ENCODE measurements at places on chromosomes 6 and 20. TPM values are rescaled to one million over a fixed set of nuclear protein-coding genes. Genes with fewer than 3 reads are reported as not detected.

HCK gene
- not detected for total RNA-seq

WFDC9 gene
- not detected for total RNA-seq

BTNL2 gene
- not detected for total RNA-seq

CTAGE9 gene
- not detected for total RNA-seq

LTB gene
- total RNA-seq = not detected

PCK1 gene
- not detected for total RNA-seq

TULP1 gene
- not detected for total RNA-seq

LY6G5C gene
- not detected for total RNA-seq

TRIM10 gene
- total RNA-seq = not detected

HLA-DPA1 gene
- 0.33 TPM for total RNA-seq

XKR7 gene
- total RNA-seq = not detected

SLC22A2 gene
- not detected for total RNA-seq

BHLHE23 gene
- not detected for total RNA-seq

DNA sequence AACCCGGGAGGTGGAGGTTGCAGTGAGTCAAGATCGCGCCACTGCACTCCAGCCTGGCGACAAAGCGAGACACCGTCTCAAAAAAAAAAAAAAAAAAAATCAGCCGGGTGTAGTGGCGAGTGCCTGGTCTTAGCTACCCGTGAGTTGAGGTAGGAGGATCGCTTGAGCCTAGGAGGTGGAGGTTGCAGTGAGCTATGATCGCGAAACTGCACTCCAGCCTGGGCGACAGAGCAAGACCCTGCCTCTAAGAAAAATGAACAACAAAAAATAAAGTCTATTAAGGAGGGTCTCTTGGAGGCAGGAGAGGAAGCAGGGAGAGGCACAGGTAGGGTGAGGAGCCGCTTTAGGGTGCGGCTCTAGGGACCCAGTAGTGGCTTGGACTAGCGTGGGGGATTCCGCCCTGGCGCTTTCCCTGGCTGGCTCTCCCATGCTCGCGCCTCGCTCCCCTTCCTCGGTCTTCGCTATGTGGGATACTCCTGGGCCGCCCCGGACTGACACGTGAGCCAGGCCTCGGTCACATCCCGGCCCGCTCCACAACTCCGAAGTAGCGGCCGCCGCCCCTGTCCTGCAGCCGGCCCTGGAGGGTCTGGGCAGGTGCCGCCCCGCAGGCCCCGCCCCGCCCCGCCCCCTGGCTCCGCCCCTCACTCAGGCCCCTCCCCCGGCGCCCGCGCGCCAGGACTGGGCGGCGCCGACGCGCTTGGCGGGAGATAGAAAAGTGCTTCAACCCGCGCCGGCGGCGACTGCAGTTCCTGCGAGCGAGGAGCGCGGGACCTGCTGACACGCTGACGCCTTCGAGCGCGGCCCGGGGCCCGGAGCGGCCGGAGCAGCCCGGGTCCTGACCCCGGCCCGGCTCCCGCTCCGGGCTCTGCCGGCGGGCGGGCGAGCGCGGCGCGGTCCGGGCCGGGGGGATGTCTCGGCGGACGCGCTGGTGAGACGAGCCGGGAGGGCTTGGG, at the start of gene MYBL2:
MYBL2 (plus strand) TSS at position 739 of the 953 bp plus-strand sequence; CDS start at position 909, 170 bp downstream.
- peak; percentile 56 for DNase-seq

- no peak for DNase-seq
Measured at GRCh38 chr6:169115632-169116031, 138.0 kb downstream of the THBS2 start.

DNA sequence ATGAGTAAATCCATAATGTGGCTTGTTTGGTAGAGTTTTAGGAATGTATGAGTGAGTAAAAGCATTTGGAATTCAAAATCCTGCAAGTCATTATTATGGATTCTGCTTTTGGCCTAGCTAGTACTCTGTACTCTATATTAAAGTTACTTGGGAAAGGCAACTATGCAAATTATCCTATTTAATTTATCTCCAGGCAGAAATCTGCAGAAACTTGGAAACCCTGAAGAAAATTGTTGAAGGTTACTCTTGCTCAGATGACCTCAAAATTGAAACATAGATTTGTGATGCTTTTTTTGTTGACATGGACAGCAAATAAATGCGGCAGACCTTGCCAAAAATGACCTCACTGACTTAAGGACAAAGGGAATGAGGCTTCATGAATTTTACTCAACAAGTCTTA, 477.1 kb upstream of the EYS start:
- DNase-seq = no peak

DNA sequence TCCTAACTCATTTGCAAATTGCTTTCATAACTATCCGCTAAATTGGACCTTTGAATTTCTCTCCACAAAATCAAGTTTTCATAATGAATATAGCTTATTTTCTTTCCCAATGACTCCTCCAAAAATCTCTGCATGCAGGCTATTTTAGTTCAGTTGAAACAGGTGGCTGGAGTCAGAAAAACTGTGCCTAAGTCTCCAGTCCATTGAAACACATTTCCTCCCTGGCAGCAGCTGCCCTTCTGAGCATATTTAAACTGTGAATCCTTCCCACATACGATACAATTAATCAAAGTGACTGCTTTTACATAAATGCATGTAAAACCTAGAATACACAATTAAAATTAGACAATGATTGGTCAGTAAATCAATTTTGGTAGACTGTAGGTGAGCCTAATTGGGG, 344.6 kb upstream of the MARCKS start:
- DNase-seq = no peak

GRCh38 chr6:64335195-64335594, 699.6 kb downstream of the PHF3 start:
- no peak for DNase-seq

DNA sequence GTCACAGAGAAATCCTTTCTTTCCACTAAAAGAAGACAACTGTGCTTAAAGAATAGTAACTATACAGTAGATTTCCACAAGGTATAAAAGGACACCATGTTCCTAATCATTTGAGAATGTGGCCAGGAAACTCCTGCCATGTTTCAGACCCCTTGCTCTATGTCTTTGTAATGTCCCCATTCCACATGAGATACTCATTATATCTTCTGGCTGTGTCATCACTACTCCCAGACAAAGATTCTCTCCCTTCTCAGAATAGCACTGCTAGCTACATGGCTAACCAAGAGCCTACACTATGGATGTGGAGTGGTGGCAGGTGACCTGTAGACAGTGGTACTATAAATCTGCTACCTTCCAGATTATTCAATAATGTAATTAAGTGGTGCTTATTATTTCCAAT, 218.1 kb upstream of the MCHR2 start:
- DNase-seq = no peak

- DNase-seq = peak; percentile 78
Measured at GRCh38 chr6:99016355-99016754, 68.6 kb upstream of the FBXL4 start.

- DNase-seq = no peak
Measured at GRCh38 chr6:149170564-149171452, 146.7 kb upstream of the TAB2 start.

- peak; percentile 68 for DNase-seq
Measured at GRCh38 chr6:87702589-87702945, 534 bp upstream of the AKIRIN2 start.

GRCh38 chr20:10662151-10662550, 11.6 kb downstream of the JAG1 start:
- DNase-seq = no peak

DNA sequence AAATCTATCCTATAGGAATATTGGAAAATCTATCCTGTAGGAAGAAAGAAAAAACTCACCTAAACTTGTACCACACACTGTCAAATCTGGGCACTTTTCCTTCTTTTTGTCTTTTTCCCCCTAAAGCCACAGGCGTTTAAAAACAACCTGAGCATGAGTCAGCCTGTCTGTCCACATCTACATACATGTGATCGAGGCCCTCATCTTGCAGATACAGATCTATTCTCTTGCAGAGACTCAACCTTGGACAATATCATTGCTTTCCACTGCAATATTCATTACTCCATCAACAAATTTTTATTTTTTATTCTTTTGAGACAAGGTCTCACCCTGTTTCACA, 95.9 kb upstream of the IYD start:
- no peak for DNase-seq

- DNase-seq = peak; percentile 23
Measured at GRCh38 chr6:35569011-35569461, 56.3 kb upstream of the TULP1 start.

GRCh38 chr20:64211874-64212658, 43.5 kb upstream of the PCMTD2 start:
- no peak for DNase-seq

GRCh38 chr6:38542031-38542430, 97.7 kb downstream of the BTBD9 start:
- DNase-seq = peak; percentile 42

DNA sequence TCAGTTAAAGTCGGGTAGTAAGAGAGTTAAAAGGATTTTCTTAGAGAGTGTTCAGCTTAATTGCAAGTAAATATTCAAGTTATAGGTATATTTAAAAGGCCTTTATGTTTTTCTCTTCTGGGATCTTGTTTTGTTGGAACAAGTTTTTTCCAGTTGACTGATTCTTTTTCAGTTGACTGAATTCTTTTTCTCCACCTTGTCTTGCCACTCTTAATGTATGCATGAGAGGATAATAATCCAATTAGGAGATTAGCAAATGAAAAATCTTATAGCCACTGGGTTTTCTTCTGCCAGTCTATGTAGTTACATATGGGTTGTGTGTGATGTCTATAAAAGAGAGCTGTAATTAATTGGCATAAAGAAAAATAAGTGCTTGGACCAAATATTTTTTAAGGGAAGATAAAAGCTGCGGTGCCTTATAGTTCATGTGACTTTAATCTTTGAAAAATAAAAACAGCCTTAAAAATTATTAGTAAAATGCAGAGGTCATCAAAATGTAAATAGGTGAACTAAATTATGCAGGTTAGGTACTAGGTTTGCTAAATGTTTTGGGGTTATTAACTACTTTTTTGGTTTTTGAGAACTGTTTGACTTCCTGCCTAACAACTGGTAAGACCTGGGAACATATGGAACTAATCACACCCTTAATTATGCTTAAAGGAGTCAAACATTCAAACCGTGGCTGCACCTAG, 367.2 kb downstream of the HTR1B start:
- no peak for DNase-seq

DNA sequence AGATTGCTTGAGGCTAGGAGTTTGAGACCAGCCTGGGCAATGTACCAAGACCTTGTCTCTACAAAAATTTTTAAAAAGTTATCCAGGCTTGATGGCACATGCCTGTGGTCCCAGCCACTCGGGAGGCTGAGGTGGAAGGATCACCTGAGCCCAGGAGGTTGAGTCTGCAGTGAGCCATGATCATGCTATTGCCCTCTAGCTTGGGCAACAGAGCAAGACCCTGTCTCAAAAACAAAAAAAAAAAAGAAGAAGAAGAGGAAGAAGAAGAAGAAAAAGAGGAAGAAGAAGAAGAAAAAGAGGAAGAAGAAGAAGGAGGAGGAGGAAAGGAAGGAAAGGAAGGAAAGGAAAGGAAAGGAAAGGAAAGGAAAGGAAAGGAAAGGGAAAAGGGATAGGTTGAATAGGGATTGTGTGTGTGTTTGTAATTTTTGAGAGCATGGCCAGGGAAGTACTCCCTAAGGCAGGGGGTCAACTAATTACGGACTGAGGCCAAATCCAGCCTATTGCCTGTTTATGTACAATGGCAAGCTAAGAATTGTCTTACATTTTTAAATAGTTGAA, 43.0 kb upstream of the ZNF217 start:
- no peak for DNase-seq

GRCh38 chr6:106033806-106034205, 52.3 kb upstream of the PRDM1 start:
- DNase-seq = no peak

DNA sequence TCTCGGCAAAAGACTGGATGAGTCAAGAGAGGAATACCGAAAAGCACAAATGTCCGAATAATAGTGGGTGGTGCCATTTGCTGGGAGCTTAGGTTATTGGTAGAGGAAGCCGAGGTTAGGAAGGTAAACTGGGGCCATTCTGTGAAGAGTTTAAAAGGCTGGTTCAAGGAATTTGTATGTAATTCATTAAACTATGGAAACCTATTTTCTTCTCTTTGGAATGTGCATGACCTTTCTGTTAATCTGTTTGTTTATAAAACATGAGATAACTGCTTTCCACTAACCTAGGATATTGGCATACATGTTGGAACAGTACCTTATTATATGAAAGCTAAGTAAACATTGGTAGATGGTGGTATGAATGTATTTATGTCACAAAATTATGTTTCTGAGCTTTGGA, 71.8 kb downstream of the LCA5 start:
- no peak for DNase-seq

- peak; percentile 71 for DNase-seq
Measured at GRCh38 chr6:137978252-137978896, 111.3 kb downstream of the TNFAIP3 start.

DNA sequence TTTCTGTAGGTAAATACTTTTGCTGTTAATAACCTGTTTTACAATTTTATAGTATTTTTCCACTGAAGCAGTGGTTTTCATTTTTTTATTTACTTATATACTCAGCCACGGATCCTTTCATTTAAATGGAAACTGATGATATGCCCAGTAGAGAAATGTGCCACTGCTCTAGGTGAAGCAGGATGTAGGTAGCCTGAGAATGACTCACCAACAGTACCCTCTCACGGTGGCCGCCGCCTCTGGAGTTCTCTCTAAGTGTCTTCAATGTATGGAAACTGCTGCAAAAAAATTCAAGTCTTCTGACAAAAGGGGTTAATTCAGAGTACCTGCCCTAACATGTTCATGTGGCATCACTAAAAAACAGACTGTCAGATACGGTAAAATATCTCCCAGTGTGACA, 6.4 kb downstream of the EYA4 start:
- no peak for DNase-seq

DNA sequence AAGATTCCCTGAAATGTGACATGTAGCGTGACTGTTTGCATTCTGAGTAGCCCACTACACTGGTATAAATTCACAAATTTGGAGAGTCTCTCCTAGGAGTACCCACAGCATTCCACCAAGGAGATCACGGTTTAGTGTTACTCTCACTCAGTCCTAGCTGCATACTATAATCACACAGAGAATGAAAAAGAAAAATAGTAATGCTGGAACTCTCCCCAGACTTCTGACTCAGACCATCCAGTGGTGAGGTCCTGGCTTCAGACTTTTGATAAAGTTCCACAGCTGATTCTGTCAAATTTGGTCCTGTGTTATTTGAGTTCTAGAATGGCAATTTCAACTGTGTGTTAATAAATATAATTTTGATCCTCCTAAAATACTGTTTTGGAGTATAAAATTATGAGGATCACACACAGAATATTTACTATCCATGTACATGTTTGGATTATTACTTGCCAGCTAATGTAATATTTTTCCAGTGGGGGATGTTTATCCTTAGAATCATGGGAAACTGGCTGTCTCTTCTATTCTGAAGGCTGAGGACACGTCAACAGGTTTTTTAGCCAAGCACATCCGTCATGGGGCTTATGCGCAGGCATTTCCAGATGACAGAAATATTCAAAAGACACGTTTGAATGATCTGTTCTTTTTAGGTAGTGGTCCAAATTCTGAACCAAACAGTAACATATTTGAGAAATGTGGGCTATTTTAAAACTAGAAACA, 5.1 kb upstream of the KIAA0408 start:
- DNase-seq = no peak
